ENCODE measurements at places on chromosomes 7 and 10.

- no peak for DNase-seq
Measured at GRCh38 chr10:114320249-114321116, 81.4 kb downstream of the VWA2 start.

DNA sequence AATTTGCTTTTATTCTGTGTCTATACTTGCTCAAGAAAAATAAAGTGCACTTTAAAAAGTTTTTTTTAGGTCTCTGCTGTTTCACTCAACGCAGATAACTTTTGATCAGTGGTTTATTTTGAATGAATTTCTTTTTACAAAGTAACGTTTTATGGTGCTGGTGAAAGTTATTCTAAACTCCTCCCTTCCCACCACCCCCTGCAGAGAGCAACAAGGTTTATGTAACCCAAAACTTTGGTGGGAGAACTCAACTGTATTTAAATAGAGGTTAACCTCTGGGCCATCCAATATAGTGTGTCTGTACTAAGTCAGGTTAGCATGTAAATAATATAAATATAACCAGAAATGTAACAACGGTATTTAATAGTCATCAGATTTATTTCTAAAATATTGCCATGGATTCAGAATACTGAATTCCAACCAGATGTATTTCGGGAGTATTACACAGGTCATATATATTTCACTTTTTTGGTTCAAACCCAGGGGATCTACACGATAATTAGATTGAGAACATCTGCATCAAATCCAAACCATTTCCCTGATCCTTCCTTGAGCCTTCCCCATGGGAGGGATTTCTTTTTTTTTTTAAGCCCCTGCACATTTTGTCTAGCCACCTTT lies 3.9 kb upstream of the CUX1 start:
- DNase-seq = no peak

DNA sequence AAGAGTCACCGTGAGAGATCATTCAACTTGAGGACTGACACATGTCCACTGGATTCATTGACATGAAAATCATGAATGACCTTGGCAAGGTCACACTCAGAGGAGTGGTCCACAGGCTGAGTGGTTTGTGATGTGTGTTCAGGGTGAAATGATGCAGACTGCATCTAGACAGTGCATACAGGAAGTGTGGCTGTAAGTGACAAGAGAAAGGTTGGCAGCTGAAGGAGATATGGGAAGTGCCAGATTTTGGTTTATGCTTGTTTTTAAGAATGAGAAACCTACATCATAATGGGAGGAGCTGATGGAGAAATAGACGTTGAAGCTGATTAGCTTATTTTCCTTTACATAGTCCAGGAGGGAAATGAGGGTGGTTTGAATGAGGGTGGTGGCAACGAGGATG lies 64.8 kb upstream of the VIPR2 start:
- no peak for DNase-seq

- no peak for DNase-seq
Measured at GRCh38 chr7:90256778-90257177, 11.8 kb downstream of the CFAP69 start.

- no peak for DNase-seq
Measured at GRCh38 chr7:50595491-50596102, 30.4 kb upstream of the DDC start.

DNA sequence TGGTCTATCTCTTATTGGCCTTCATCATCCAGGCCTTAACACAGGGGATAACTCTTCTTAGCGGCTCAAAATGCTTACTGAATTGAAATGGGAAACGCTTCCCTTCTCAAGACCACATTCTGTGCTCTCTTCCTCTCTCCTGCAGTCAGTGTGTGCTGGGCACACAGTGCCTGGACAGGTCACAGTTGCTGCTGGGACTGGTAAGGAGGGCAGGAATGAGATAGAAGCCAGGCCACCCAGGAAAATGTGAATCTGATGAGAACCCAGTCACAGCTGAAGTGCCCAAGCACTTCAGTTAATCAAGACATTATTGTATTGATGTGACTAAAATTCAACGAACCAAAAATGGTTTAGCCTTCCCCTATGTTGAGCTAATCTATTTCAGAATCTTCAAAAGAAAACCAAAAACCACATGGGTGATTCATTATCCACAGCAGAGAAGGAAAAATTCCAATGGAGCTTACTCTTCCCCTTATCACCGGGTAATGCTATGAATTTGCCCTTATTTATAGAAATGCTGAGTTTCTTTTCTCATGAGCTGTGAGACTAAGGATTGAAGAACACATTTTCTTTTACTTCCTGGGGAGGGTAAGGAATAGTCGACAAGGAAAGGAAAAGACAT lies 41.2 kb upstream of the PLPP4 start:
- no peak for DNase-seq

- DNase-seq = no peak
Measured at GRCh38 chr10:85674851-85675250, 691.7 kb downstream of the GRID1 start.

GRCh38 chr7:55086413-55087201 lies 67.8 kb downstream of the EGFR start:
- DNase-seq = peak; percentile 50

DNA sequence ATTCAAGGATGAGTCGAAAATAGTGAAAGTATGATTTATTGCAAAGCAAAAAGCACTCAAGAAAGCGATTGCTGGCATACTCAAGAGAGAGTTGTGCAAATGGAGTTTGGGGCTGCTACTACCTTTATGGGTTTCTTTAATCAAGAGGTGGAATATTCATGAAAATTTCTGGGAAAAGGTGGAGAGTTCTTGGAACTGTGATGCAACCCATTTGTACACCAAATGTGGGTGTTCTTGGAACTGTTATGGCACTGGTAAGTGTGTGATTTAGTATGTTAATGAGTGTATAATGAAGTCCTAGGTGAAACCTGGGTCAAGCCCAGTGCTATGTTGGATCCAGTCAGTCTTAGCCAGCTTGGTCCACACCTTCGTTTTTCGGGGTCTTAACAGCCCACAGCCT lies 3.4 kb upstream of the VOPP1 start:
- DNase-seq = no peak

DNA sequence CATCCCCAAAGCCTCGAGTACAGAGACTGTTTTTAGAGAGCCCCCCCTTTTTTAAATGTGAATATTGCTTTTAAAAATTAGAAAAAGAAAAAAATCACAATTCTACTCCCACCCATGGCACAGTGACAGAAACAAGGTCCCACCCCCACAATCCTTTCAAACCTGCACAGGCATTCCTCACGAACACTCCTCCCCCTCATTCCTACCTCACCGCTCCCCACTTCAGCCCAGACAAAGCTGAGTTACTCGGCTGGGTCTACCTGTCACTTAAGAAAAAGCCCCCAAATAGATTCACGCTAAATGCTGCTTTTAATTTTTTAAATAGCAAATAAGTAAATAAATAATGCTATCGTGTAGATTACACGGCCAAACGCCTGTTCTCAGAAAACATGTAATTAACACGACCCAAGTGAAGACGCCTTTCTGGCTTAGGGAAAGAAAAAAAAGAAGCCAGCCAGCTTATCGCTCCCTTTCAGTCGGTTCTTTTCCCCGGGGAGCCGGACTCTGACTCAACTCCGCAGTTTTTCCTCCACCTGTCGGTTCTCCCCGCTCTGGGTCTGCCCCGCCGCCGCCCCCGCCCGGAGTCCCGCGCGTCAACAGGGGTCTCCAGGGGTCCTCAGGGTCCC lies 739 bp downstream of the MPP7 start:
- DNase-seq = no peak

DNA sequence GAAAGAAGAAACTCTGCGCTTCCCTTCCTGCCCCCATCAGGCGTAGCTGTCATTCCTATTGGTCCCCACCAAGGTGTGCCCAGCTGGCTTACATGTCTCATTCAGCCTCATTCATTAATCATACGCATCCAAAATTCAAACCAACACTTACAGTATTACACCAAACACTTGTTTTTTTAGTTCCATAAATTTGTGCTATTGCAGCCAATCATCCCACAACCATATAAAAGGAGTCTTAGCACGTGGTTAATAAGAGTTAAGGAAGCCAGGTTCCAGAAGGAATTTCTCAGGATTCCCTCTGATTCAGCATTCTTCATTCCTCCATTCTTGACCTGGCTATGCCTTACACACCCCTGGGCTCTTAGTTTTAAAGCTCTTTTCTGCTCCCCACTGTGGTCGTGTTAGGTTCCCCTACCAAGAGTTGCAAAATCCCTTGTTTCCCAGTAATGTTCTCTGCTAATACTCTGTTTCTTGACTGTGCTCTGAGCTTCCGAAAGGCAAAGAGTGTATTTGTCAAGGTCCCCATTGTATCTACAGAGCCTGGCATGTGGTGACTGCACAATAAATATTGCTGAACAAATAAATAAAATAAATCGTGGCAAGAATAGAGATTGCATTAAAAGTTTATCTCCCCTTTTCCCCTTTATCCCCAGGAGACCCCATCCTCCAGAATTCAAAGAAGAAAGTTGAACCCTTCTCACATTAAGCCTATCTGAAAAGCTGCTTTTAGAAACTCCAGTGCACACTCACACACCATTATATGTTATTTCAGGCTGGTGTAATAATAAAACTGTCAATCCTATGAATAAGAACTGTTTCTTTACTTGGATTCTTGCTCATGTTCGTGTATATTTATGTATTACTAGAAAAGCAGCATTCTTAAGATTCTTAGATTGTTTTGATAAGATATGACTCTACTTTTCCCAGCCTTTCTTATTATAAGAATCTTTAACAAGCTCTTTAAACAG lies 514.4 kb downstream of the INHBA start:
- no peak for DNase-seq

DNA sequence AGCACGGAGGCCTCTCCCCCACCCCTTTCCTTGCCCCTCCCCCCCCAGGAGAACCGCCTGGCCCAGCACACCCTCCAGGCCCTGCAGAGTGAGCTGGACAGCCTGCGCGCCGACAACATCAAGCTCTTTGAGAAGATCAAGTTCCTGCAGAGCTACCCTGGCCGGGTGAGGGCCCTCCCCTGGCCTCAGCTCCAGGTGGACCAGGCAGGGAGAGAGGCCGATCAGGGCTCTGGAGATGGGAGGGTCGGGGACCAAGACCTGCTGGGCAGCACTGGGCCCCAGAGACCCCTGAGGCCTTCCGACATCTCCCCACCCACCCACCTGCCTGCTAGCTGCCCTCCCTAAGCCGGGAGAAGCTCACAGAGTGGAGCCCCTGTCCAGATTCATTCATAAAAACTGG lies 8.8 kb upstream of the SH2B2 start:
- DNase-seq = no peak

DNA sequence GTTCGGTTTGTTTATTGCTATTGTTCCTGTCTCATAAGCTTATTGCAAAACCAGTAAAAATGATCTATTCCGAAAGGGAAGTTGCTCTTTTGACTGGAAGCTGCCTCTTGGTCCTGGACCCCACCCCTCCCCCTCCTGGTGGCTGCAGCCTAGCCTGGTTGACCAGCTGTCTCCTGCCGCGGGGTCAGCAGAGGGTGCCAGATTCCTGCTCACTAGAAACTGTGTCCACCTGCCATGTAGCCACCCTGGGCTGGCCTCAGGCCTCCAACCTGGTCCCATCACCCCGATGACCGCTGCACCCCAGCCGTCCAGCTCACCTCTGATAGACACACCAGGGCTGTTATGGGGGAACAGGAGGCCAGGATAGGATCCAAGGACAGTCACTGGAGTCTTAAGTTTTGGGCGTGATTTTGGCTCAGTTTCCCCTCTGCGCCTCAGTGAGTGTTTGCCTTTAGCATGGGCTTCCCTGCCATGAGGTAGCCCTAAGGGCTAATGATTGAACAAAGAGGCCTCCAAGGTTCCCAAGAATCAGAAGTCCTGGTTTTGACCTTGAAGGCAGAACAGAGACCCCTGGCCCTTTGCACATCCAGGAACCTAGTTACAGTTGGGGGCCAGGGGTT lies 32.9 kb upstream of the SLF2 start:
- DNase-seq = no peak

GRCh38 chr10:131214521-131215244 lies 96.8 kb downstream of the TCERG1L start:
- no peak for DNase-seq

DNA sequence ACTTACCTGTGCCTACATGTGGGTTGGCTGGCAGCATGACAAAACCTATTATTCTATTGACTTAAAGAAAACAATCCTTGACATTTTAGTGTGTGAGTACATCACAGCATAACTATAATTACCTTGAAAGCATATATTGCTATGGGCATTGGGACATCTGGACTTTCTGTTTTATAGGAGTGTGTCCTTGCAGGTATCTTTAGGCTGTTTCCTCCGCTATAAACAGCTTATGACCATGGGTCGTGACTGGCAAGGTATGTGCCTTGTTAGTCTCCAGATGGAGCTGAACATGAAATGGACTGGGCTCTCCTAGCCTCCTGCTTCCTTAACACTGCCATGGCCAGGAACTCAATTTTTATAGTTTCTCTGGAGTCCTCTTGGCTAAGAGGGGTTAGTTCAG lies 317.4 kb upstream of the COBL start:
- DNase-seq = no peak

- DNase-seq = no peak
Measured at GRCh38 chr7:146831875-146832274, 715.3 kb downstream of the CNTNAP2 start.
